ENCODE measurements at places on chromosomes 3 and 15. TPM values are rescaled to one million over a fixed set of nuclear protein-coding genes. Genes with fewer than 3 reads are reported as not detected.

Gene SLC7A14
- not detected for polyA plus RNA-seq

Gene CYP8B1
- polyA plus RNA-seq: not detected

Gene SLC4A7
- polyA plus RNA-seq: 10.6 TPM

Gene EPHB3
- not detected for polyA plus RNA-seq
